Brain (organoid and tissue), 16 donors: ENCODE measurements at places on chromosomes 6 and 20.

DNA sequence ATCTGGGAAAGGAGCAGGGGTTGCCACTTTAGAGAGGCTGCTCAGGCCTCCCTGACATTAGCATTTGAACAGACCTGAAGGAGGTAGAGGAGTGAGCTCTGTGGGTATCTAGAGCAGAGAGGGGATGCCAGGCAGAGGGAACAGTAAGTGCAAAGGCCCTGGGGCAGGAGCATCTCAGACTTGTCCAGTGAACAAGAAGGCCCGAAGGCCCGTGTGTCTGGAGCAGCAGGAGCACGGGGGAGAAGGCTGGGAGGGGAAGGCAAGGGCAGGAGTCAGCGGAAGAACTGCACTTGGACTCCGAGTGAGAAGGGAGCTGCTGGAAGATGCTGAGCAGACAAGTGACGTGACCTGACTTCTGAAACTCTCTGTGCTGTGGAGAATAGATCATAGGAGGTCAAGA lies 15.4 kb downstream of the ETV7 start:
- DNase-seq, result no peak

GRCh38 chr6:157904999-157905398 lies 76.7 kb upstream of the SYNJ2 start:
- no peak for DNase-seq

- DNase-seq, result no peak
Observed at GRCh38 chr6:126027601-126028000, 41.3 kb downstream of the TRMT11 start.

DNA sequence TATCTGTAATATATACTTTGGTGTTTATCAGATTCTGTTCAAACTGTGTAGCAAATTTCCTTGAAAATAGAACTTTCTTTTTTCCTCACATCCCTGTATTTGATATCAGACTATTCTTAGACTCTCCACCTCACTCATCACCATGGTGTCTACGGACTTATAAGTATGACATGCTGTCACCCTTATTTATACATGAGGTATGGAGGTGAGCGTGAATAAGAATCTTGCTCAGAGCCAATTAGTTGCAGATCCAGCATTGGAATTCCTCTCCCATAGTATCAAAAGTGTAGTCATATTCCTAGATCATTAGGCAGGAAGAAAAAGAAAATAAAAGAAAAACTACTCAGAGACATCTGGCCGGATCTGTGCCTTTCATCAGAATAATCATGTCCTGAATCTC lies 43.0 kb downstream of the TPD52L1 start:
- DNase-seq, result peak; percentile 47

DNA sequence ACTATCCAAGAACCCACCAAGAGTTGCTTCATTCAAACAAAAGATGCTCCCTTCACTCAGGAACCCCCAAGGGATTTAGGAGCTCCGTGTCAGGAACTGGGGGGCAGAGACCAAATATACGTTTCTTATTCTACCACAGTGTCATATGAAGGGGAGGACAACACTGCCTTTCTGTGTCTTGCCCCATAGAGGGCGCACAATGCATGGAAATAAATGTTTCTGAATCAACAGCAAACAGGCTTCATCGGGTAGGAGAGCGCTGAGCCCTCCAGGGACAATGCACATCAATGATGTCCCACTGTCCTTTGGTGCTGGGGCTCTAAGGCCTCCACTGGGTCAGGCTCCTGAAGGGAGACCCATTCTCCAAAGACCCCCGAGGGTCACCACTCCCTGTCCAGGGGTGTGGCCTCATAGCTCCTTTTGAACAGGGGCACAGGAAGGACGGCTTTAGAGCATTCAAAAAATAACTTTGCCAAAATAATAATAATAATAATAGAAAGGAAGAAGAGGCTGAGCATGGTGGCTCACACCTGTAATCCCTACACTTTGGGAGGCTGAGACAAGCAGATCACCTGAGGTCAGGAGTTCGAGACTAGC lies 31.1 kb downstream of the PLG start:
- DNase-seq, result peak; percentile 67

- DNase-seq, result no peak
Observed at GRCh38 chr6:167845856-167846255, 19.1 kb downstream of the AFDN start.
